Heart left ventricle (tissue), 16 donors: ENCODE measurements at places on chromosomes 2 and 18.

DNA sequence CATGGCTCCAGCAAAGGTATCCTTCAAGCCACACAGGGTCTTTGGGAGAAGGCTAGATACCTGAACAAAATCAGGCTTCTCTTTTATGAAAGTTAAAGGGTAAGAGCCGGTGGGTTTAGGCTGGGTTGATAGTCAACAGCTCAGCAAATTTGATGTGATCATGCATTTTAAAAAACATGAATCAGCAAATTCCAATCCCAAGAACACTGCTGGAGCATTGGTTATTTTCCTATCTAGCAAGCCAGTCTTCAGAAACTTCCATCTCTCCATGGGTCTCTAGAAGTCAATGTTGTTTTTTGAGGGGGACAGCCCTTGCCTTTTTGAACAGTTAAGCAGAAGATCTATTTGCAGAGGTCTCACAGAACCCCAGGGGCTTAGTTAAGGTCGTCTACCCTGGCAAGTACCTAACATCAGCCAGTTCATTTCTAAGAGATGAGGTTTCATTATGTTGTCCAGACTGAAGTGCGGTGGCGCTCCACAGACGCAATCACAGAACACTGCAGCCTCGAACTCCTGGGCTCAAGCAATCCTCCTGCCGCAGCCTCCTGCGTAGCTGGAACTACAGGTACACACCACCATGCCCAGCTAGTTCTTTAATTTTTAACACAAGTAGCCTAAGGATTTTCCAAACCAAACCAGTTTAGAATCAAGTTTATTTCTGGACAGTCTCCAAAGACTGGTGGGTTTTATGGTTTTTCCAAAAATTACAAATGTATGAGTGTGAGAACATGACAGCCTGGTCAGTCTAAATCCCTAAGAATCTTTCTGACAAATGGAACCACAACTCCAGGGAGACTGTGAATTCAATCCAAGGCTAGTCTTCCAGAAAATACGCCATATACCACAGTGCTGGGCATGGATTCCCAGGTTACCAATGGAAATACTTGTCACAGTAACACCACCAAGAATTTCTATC is 4.1 kb upstream of the ZCCHC2 start:
- no peak for DNase-seq

GRCh38 chr18:55339990-55340389 is 248.0 kb downstream of the TCF4 start:
- DNase-seq = no peak

GRCh38 chr2:238594796-238595749 is 168.3 kb downstream of the ASB1 start:
- no peak for DNase-seq

- no peak for DNase-seq
Measured at GRCh38 chr2:41726364-41726763, 321.5 kb upstream of the PKDCC start.

- DNase-seq = no peak
Measured at GRCh38 chr2:203648273-203648672, 58.2 kb upstream of the CD28 start.

DNA sequence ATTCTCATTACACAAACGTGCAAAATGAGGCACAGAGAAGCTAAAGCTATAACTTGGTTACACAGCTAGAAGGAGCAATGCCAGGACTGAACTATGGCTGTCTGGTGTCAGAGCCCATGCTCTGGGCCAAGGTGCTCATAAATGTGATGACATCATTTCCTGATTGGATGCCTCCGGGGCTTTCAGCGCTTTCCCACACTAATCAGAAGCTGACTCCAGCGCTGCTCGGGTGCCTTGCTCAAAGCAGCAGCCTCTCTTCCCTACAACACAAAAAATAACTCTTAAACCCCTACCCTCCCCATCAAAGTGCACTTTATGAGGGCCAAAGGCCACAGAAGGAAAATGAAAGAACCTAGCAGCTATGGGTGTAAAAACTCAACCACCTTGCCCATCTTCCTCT is 90.7 kb downstream of the STK39 start:
- peak; percentile 63 for DNase-seq

- no peak for DNase-seq
Measured at GRCh38 chr2:124024561-124025170, 421 bp upstream of the CNTNAP5 start.

DNA sequence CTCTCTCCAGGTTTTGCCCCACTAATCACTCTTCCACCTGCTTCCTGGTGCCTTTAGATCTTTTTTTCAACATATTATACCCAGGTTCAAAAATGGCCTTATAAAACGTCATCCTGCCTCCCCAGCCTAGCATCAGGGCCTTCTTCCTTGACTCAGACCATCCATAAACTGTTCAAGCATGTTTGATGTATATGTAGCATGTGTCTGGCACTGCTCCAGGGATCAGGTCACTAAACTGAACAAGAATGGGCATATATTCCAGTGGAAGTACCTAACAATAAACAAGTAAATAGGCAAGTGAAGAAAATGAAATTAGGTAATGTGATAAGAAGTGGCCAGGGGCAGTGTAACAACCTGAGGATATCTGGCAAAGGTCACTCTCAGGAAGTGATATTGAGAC is 141.2 kb downstream of the TRIB2 start:
- no peak for DNase-seq

GRCh38 chr18:11309172-11309571 is 159.8 kb upstream of the PIEZO2 start:
- DNase-seq = no peak

DNA sequence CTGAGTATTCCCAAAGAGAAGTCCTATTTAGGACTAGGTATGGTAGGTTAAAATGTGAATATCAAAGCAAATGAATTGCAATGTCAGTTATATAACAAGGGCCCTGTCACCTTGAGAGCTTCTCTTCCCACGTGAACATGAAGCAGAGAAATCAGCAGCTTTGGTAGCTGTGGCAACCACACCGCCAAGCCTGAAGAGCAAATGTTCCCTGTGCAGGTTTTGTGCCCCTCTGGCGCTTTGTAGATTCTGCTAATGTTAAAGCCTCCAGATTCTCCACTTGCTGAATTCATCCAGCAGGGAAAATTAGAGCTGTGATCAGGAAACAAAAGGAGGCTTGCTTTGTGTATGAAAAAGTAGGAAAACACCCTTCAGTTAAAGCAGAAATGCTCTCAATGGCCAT is 322.6 kb downstream of the RBM43 start:
- no peak for DNase-seq

DNA sequence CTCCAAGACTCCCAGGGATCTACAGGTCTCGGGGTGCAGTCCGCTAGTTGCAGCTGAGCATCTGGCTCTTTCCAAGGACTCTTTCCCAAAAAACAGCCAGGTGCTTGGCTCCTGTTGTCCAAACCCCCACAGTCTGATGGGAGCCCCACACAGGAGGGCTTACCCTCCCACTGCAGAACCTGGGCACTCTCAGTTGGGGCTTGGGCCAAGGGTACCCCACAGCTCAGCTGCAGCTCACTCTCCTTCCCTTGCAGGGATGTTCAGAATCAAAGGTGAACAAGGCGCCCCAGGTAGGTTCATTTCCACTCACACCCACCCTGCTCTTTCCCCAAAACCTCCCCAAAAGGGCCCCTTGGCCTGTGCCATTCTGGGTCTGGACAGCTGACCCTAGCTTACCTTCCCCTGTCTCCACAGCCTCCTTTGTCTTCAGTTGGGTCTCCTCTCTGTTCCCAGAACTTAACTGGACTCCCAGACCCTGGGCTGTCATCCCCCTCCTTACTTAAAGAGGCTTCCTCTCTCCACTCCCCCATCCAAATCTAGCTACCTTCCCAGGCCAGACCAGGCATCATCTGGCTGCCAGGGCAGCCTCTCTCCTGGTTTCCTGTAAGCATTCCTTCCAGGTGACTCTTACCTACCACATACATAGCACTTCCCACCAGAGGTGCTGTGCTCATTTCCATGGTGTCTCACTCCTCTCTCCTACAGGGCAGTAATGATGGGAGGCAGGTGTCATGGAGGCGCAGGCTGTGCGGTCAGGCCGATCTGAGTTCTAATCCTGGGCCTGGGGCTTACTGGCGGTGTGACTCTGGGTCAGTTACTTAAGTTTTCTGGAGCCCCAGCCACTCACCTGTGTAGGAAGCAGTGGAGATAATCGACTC is 29.5 kb downstream of the MARCO start:
- DNase-seq = no peak

- peak; percentile 74 for DNase-seq
Measured at GRCh38 chr2:20609349-20609994, 41.4 kb downstream of the HS1BP3 start.

- no peak for DNase-seq
Measured at GRCh38 chr2:201215963-201216362, 33.0 kb downstream of the CASP10 start.

GRCh38 chr2:238238766-238239542 is 884 bp downstream of the HES6 start:
- DNase-seq = peak; percentile 69

DNA sequence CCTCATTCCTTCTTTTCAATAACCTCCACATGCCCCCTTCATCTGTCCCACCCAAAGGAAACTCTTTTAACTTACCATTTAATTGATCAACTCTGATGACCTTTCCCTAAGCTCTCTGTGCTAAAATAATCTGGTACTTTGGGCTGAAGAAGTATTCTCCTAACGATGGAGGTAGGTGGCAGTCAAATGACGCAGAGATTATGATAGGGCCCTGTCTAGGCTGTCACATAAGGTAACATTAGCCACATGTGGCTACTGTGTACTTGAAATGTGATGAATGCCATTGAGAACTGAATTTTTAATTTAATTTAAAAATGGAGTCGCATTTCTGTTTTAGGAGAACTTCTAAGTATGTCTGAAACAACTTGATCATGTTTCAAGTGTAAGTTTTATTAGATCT is 140.5 kb upstream of the TNP1 start:
- no peak for DNase-seq

DNA sequence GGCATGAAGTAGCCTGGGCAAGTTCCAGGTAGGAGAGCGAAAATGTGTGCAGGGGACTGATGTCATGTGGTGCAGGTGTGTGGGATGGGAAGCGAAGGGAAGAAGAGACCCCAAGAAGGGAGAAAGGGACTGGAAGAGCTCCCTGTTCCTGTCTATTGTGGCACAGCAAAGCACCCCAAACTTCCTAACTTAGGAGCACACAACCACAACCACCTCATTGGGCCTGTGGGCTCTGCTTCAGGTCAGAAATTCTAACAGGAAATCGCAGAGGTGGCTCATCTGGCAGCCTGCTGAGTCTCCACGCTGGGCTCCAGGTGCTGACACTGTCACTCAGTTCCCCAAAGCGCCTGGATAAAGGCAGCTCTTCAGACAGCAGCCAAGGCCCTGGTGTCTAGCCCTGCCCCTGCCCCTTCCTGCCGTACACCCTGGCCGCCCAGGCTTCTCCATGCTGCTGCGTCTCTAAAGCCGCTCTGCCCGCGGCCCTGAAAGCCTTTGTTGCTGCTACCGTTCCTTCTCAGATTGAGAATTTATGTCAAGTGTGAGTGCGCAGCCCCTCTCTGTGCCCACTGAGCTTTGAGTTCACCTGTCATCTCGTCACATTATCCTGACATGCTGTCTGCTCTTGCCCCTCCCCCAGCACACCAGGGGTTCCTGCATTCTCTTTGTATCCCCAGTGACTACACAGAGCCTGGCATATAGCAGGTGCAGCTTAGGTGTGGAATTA is 140.2 kb upstream of the BCL2L11 start:
- no peak for DNase-seq

DNA sequence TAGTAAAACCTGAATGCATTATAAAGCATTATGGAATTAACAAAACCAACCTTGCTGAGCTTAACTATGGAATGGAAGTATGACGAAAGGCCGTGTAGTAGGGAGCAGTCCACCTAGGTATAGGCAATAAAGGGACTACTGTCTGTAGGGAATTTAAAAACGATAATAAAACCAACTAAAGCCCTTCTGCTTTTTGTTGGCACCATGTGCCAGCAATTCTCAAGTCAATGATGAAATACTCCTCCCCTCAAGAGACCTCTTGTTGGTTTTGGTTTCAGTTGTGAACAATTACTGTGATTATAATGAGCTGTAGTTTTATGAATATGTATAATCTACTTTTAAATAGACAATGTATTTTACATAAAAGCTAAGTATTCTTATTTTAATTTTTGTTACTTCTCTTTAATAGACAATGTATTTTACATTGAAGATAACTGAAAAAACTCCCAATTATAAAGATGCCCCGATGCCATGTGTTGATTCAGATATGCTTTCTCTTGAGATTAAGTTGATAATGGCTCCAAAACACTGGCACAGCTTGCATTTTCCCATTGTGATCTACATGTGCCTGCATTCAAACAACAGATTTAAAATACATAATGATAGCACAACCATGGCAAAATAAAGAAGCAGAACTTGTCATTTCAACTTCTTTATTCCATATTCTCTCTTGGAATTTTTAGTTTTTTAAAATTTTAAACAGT is 55.5 kb upstream of the ZDBF2 start:
- no peak for DNase-seq

DNA sequence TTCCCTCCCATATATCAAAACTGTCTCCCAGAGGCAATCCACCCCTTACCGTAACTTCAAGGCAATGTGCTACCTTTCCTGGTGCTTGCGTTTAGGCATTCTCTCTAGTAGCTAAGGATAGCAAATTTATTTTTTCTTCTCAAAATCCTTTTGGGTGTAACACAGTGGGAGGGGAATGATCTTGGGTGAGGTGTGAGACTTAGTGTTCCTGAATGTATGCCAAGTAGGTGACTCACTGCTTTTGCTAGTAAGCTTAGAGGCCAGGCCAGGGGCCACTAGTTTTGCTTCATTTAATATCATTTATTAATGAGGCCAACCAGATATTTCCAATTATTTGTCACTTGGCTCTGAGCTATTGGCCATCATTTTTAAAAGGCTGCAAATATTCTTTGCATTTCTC is 135.5 kb downstream of the NAPG start:
- no peak for DNase-seq

- no peak for DNase-seq
Measured at GRCh38 chr2:190618030-190618429, 30.9 kb upstream of the NAB1 start.

- DNase-seq = no peak
Measured at GRCh38 chr2:38981003-38981669, 91.5 kb downstream of the ARHGEF33 start.

DNA sequence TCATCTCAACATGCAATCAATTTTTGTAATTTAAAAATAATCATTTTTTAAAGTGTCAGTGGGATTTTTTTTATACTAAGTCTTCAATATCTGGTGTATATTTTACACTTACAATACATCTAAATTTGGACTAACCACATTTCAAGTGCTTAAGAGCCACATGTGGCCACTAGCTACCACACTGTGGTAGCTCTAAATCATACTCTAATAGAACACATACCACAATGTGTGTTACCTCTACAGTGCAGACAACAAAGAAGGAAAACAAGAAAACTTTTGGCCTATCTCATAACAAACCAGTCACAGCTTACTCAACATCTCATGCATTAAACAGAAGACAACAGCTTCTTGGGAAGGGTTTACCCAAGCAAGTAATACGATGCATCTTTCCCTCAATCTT is 24.5 kb downstream of the PIAS2 start:
- DNase-seq = no peak

- DNase-seq = peak; percentile 27
Measured at GRCh38 chr2:240992572-240993291, 5.7 kb upstream of the SNED1 start.
